ENCODE measurements at places on chromosomes 2 and 18. TPM values are rescaled to one million over a fixed set of nuclear protein-coding genes. Genes with fewer than 3 reads are reported as not detected.

The SIGLEC15 gene
- 2.3 TPM for total RNA-seq

DNA sequence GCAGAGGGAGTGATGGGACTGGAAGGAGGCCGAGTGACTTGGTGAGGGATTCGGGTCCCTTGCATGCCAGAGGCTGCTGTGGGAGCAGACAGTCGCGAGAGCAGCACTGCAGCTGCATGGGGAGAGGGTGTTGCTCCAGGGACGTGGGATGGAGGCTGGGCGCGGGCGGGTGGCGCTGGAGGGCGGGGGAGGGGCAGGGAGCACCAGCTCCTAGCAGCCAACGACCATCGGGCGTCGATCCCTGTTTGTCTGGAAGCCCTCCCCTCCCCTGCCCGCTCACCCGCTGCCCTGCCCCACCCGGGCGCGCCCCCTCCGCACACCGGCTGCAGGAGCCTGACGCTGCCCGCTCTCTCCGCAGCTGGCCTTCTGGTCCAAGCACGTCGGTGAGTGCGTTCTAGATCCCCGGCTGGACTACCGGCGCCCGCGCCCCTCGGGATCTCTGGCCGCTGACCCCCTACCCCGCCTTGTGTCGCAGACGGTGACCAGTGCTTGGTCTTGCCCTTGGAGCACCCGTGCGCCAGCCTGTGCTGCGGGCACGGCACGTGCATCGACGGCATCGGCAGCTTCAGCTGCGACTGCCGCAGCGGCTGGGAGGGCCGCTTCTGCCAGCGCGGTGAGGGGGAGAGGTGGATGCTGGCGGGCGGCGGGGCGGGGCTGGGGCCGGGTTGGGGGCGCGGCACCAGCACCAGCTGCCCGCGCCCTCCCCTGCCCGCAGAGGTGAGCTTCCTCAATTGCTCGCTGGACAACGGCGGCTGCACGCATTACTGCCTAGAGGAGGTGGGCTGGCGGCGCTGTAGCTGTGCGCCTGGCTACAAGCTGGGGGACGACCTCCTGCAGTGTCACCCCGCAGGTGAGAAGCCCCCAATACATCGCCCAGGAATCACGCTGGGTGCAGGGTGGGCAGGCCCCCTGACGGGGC, 4.6 kb downstream of the PROC start:
- DNase-seq: no peak

GRCh38 chr2:170361090-170361936, 183.4 kb downstream of the MYO3B start:
- DNase-seq: no peak

GRCh38 chr18:57519668-57520424, 66.7 kb downstream of the FECH start:
- DNase-seq: no peak

DNA sequence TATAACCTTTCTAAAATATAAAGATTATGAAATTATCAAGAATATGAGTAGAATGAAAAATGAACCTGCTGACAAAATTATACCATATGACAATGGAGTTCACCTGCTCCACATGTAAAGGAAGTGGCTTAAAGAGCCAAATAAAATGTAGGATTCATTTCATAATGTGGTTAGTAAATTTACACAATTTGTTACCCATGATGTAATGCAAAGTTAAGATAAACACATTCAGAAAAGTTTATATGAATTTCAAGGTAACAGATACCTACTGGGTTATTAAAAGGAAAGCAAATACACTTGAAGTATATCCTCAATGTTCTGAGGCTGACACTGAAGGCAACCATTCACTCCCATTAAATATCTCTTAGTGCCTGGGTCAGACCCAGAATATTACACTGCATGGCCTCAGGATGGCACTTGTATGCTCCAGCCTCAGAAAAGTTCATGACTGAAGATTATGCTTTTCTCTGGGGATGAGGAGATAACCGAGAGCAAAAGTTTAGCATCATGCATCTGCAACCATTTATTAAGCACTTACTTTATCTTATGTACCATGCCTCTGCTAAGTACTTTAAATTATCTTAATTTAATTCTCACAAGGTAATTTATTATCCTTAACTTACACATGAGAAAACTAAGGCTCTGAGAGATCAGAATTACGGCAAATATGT, 6.2 kb downstream of the STRN start:
- DNase-seq: no peak

The SLC9A4 gene
- 2.9 TPM for total RNA-seq

- no peak for DNase-seq
Measured at GRCh38 chr18:31563778-31564177, 27.9 kb upstream of the TTR start.

- DNase-seq: no peak
Measured at GRCh38 chr2:13607139-13607538, 890.4 kb downstream of the TRIB2 start.

The FOSL2 gene
- 40.9 TPM for total RNA-seq

- no peak for DNase-seq
Measured at GRCh38 chr18:79532313-79533007, 136.7 kb downstream of the NFATC1 start.

DNA sequence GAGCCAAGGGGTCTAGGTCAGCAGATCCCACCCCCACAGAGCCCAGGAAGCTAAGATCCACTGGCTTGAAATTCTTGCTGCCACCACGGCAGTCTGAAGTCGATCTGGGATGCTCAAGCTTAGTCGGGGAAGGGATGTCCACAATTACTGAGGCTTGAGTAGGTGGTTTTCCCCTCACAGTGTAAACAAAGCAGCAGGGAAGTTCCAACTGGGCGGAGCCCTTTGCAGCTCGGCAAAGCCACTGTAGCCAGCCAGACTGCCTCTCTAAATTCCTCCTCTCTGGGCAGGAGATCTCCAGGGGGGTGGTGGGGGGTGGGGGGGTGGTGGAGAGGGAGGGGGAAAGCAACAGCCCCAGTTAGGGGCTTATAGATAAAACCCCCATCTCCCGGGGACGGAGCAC, 419.5 kb downstream of the NUP35 start:
- no peak for DNase-seq

DNA sequence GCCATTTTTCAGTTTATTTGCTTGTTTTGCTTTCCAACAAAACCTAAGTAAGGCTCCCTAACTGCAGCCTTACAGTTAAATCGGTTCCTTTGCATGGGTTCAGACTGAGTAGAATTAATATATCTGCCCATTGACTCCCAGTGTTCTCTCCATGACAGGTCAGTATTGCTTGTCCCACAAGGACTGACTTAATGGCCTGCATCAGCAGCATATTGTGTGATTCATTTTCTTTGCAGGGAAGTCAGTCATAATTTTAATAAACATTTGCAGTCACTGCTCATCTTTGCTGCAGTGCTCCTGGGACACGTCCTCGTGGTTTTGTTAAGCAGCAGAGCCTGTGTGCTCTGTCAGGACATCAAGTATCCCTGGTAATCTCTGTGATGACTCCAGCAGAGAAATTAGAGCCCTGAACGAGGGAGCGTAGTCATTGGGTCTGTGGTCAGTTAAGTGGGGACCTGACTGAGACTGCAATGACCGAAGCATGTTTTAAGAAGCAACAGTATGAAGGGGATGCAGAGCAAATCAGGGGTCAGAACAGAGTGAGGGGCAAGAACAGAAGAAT, 93.3 kb downstream of the CDH20 start:
- DNase-seq: no peak

DNA sequence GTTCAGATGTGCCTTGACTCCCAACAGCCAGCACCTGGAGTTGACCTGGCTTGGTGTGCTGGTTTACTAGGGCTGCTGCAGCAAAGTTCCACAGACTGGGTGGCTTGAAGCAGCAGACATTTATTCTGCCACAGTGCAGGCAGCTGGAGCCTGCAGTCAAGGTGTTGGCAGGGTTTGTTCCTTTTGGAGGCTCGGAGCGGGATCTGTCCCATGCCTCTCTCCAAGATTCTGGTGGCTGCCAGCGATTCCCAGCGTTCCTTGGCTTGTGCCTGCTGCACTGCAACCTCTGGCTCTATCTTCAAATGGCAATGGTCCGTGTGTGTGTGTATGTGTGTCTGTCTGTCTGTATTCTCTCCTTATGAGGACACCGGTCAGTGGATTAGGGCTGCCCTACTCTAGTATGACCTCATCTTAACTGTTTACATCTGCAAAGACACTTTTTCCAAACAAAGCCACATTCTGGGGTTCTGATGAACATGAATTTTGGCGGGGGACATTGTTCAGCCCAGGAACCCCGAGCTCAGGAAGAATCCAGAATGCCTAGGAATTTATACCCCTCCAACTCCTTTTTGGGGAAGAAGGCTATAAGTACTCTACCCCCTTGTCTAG, 44.7 kb upstream of the TMEM131 start:
- no peak for DNase-seq

GRCh38 chr2:207970826-207971180, 54.5 kb downstream of the PLEKHM3 start:
- DNase-seq: no peak

The AQP12B gene
- not detected for total RNA-seq

DNA sequence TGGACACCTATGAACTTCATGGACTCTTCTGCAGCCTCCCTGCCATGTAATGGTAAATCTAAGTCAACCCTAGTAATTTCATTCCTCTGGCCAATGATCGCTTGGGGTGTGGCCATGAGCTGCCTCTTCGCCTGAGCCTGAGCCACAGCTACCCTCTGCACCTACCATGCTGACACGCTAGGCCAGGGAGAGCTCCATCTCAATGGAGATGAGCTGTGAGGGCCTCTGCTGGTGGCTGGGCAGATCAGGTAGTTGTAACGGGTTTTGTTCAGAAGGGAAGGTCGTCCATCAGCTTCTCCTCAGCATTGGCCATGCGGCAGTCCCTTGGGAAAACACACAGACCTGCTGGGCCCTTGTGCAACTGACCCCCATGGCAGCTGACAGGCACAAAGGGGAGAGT, 24.4 kb downstream of the MPHOSPH10 start:
- no peak for DNase-seq

- no peak for DNase-seq
Measured at GRCh38 chr18:49697757-49698524, 115.4 kb downstream of the ACAA2 start.

The CXCR1 gene
- total RNA-seq: 0.26 TPM

The TRIM43 gene
- not detected for total RNA-seq

Data from urinary bladder (tissue), 4 donors.